Lung microvascular endothelial cell (primary cell): ENCODE measurements at places on chromosomes 3 and 15.
A peak's percentile ranks its signal among the peaks of the same experiment; 100 is the strongest.

DNA sequence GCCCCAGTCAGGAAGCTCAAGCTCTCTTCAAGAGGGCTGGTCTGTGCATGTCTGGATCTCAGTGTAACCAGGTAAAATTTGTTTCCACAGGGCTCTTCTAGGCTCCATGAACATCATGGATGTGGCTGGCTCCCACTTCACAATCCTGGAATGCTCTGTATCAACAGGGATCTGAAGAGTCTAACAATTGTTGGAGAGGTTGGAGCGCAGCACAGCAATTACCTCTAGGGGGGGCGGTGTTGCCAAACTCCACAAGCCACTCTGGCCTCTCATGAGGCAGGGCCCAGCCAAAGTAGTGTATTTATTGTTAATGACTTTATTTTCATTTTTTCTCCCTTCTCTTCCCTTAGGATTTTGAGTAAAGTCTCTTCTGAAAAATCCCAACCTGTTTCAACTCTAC is 6.1 kb upstream of the EIF2B5 start:
- peak; percentile 70 for DNase-seq

DNA sequence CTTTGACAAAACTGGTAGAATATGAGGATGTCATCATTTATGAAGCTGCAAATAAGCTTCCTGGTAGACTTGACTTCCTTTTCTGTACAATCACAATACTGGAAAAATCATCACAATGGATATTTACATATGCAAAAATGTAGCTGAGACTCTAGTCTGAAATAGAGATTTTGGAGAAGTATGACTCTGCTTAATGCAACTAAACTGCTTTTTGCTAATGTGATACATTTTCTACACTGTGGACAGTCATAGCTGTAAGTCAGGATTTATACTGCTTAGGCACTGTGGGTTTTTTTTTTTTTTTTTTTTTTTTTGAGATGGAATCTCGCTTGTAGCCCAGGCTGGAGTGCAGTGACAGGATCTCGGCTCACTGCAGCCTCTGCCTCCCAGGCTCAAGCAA is 34.5 kb upstream of the ST3GAL6 start:
- no peak for DNase-seq

DNA sequence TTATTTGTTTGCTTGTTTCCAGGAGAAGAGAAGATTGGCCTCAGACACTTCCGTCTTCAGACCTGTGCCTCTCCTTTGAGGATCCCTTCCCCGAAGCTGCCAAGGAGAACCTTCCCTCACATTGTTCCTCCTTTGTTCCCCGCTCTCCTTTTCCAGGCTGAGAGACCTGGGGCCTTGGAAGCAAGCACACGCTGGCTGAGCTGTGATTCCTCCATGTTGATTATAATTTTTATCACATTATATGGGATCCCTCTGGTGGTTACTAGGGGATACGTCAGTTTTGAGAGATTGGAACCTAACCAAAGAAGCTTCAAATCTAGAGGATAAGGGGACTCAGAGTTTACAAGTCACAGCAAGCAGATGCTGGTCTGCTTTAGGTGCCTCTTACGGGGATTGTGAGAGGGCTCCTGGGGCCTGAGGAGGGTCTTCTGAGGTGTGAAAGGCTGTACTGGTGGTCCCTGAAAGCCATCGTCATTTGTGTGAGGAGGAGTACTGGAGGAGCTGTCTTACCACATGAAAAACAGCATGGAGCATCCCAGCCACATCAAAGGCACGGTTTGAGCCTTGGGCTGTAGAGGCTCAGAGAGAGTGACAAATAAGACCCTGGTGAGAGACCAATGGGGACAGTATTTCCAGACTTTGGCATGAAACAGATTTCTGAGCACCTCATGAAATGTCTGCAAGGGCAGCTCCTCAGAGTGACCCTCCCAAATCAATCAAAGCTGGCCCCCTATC is 760.1 kb upstream of the CFAP20DC start:
- no peak for DNase-seq

- DNase-seq = no peak
Measured at GRCh38 chr15:88395872-88396781, 71.1 kb downstream of the MRPL46 start.

GRCh38 chr3:114299421-114299820 is 5.6 kb downstream of the TIGIT start:
- DNase-seq = peak; percentile 69

- DNase-seq = peak; percentile 80
Measured at GRCh38 chr15:78811124-78811824, at the start of gene ADAMTS7. TSS of gene ADAMTS7 (minus strand) at chr15:78811464. CDS start at chr15:78811220, 244 bp downstream.

GRCh38 chr15:75749820-75750219 is 37.2 kb upstream of the CSPG4 start:
- no peak for DNase-seq

DNA sequence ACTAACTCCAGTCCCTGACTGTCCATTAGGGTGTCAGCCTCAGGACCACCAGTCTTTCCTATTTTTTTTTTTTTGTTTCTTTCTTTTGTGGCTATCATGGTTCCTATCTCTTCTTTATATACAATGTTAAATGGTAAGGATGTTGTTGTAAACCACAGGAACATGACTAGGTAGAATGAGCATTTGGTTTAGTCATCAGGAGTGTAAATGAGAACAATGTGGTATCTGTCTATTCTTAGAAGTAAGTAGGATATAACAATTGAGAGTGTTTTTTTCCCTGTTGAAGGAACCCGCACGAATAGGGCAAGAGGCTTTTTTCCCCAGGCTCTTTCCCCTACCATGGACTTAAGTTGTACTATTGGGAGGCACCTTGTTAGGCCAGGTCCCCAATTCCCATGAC is 880.3 kb upstream of the GBE1 start:
- no peak for DNase-seq

DNA sequence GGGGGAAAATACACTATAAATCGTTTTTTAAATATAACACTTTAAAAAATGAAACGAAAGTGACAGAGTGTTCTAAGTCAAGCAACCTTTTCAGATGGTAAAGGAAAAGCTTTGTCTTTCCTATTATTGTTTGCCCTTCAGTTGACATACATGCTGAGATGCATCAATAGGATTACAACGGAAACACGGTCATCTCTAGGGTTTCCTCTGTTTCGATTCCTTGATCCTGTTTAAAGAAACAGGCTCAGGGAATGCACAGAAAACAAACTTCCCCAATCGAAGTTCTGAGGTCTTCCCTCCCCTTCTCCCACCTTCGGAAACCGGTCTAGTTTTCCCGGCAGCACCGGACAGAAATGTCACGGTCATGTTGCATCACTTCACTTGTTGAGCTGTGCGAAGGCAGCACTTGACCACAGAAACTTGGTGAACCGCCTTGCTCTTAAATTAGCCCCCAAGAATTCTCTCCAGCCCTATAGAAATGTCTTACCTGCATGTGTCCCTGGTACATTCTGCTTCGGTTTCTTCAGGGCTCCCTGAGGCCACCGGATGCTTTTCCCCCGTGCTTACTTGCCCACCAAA is 556 bp downstream of the PEX5L start:
- DNase-seq = no peak

GRCh38 chr3:124451630-124452317 is 278.5 kb upstream of the UMPS start:
- DNase-seq = no peak

DNA sequence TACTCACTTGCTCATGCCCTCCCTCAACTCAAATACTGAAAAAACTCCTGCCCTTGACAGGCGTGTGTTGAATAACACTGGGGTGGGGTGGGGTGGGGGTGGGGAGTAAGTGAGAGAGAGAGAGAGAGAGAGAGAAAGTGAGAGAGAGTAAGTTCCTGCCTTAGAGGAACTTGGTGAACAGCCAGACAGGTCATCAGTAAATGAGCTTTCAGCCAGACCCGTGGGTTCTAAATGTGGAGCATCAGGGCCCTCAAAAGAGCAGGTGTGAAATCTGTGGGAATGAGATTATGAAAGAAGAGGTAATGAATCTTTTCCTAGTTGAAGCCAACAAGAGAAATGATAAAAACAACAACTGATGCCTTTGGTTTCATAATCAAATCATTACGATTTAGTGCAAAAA is 134.4 kb upstream of the FAM3D start:
- DNase-seq = no peak

GRCh38 chr15:63506537-63507035 is 2.2 kb downstream of the USP3 start:
- DNase-seq = peak; percentile 56

DNA sequence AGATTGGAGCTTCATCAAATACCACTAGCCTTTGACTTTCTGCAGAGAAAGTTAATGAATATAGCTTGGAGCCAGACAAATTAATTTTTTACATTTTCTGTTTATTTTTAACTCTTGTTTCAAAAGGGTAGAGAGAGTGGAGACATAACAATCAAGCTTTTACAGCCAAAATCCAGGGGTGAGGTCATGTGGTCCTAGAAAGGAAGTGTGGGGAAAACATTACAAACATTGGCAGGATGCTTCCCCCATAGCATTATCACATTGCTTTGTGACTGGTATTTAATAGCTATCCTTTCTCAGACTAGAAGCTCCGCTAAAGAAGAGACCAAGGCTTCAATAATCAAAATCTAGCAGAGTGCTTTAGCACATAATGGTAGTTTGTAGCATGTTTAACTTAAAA is 46.4 kb upstream of the PHLDB2 start:
- DNase-seq = peak; percentile 55

- no peak for DNase-seq
Measured at GRCh38 chr15:73555080-73555479, 78.1 kb downstream of the NPTN start.

DNA sequence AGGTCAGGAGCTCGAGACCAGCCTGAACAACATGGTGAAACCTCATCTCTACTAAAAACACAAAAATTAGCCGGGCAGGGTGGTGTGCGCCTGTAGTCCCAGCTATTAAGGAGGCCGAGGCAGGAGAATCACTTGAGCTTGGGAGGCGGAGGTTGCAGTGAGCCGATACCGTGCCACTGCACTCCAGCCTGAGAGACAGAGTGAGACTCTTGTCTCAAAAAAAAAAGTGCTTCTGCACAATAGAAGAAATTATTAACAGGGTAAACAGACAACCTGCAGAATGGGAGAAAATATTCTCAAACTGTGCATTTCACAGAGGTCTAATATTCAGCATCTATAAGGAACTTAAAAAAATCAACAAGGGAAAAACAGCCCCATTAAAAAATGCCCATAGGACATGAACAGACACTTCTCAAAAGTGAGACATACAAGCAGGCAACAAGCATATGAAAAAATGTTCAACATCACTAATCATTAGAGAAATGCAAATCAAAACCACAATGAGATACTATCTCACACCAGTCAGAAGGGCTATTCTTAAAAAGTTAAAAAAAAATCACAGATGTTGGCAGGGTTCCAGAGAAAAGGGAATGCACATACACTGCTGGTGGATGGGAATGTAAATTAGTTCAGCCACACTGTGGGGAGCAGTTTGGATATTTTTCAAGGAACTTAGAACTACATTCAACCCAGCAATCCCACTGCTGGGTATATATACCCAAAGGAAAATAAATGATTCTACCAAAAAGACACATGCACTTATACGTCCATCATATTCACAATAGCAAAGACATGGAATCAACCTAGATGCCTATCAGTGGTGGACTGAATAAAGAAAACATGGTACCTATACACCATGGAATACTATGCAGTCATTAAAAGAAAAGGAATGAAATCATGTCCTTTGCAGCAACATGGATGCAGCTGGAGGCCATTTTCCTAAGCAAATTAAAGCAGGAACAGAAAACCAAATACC is 75.5 kb downstream of the MSL2 start:
- no peak for DNase-seq

DNA sequence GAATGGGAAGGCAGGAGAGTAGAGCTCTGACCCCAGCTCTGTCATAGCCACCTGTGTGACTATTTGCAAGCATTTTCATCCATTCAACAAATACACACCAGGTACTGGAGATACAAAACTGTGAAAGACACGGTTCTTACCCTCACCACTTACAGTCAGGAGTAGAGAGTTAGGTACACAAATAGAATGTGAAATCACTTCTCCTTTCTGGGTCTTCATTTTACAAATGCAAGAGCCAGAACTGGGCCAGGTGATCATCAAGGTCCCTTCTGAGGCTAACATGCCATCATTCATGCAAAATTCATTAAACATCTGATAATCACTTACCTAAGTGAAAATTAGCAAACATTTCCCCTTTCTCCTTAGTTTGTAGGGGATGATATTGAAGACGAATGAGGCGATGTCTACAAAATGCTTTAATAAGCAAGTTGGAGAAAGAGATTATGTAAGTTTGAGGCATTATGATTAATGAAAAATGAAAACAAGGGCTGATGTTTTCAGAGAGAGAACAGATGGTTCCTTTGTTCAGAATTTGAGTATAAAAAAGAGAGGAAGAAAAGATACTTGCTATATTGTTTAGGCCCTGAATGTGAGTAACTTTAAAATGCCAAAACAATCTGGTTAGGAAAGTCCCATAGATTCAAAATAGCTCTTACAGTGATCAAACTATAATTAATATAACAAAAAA is 88.6 kb downstream of the LPP start:
- DNase-seq = peak; percentile 37

DNA sequence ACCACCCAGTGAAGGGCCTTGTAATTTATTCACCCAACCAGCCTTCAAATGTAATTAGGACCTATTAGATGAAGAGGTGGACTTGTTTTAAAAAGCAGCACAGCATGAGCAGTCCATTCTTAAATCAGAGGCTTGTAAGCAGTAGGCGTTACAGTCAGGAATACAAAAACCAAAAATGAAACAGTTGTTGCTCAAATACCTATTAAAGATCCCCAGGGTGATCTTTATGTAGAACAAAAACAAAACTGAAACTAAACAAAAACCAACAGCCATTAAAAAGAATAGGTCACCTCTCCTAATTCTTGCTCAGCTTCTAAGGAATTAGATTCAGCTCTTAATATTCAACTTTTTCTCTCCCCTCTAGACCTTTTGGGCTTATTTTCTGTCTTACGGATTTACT is 104.9 kb upstream of the ST8SIA2 start:
- DNase-seq = no peak

DNA sequence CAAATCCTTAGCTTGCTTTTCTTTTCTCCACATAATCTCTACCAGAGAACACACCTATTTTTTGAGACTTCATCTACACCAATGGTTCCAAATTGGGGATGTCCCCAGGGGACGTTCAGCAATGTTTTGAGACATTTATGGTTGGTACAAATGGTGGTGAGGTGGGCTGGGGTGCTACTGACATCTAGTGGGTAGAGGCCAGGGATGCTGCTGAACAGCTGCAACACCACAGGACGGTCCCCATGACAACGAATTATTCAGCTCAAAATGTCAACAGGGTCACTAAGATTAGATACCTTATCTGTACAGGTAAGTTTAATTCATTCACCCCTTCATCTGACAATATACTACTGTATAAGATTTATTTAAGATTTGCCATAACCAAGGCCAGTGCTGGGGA is 14.4 kb downstream of the GK5 start:
- DNase-seq = peak; percentile 20

- no peak for DNase-seq
Measured at GRCh38 chr15:52281085-52282035, 14.2 kb downstream of the MYO5C start.

DNA sequence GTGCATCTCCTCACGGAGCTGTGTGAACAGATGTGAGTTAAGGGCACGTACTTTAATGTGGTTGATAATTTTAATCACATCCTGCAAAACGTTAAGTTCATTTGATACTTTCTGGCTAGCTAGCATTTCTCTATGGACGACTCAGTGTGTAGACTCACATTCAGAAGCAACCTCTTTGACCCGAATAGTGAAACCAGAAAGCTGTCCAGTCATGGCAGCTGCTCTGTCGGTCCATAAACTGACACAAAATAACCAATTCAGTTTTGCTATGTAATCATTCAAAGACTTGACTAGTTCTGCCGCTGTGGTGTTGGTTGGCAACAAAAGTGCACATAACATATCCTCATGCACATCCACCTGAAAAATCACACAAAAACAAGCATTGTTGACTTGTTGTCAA is 3.7 kb upstream of the GFM1 start:
- no peak for DNase-seq
